Spleen (tissue), 13 donors: ENCODE measurements at places on chromosomes 5 and 9. TPM values are rescaled to one million over a fixed set of nuclear protein-coding genes. Genes with fewer than 3 reads are reported as not detected.

The OBP2B gene
- total RNA-seq = not detected

The PCDHA1 gene
- total RNA-seq = not detected

The ST8SIA4 gene
- 54.4 TPM for total RNA-seq

The TRIP13 gene
- 3.1 TPM for total RNA-seq

The CRAT gene
- 32.3 TPM for total RNA-seq

The ASS1 gene
- total RNA-seq = 37.4 TPM

The TNFSF8 gene
- 19.2 TPM for total RNA-seq
